Endothelial cell (in vitro differentiated cells): ENCODE measurements at places on chromosomes 11 and 22. TPM values are rescaled to one million over a fixed set of nuclear protein-coding genes. Genes with fewer than 3 reads are reported as not detected.
A peak's percentile ranks its signal among the peaks of the same experiment; 100 is the strongest.

DNA sequence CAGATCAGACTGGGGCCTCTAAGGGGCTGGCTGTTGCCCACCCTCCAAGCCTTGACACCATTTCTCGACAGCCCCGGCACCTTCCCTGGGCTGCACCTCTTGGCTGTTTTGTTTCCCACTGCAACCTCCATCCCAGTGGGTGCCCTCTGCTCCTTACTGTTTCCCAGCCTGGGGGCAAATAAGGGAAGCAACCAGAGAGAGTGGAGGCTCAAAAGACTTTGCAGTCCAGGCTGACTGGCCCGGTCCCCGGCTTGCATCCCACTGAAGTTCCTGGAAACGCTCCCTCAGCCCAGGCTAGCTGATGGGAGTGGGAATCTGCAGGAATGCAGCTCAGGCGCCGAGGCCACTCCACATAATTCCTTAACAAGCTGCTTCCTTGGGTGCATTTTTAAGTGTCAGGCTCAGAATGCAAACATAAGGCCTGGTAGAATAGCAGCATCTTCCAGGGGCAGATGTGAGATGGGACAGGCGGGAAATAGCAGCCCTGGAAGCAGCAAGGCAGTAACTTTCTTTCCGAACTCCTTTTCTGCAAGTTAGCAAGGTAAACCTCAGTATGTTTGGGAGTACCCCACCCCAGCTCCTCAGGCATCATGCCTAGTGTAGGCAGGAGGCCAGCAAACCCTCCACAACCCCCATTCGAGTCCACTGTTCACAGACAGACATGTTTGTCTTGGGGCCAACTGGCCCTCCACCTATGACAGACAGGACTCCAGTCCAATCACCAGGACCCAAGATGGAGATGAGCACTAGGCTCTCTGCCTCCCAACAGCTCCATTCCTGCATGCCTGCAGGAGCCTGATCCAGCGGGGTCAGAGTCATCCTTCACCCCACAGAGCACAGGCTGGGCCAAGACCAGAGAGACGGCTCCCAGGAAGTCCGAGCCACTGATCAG is 39.3 kb downstream of the RPL27A start:
- no peak for DNase-seq
- no peak overlapping the region for H3K4me3 ChIP-seq
- H3K27me3 ChIP-seq, result peaks cover 7% of the 10 kb centered on the region
- peak overlapping the region; percentile 70 for H3K27ac ChIP-seq
- H3K4me1 ChIP-seq, result peaks cover 77% of the 10 kb centered on the region
- peaks cover 11% of the 10 kb centered on the region for H3K36me3 ChIP-seq

DNA sequence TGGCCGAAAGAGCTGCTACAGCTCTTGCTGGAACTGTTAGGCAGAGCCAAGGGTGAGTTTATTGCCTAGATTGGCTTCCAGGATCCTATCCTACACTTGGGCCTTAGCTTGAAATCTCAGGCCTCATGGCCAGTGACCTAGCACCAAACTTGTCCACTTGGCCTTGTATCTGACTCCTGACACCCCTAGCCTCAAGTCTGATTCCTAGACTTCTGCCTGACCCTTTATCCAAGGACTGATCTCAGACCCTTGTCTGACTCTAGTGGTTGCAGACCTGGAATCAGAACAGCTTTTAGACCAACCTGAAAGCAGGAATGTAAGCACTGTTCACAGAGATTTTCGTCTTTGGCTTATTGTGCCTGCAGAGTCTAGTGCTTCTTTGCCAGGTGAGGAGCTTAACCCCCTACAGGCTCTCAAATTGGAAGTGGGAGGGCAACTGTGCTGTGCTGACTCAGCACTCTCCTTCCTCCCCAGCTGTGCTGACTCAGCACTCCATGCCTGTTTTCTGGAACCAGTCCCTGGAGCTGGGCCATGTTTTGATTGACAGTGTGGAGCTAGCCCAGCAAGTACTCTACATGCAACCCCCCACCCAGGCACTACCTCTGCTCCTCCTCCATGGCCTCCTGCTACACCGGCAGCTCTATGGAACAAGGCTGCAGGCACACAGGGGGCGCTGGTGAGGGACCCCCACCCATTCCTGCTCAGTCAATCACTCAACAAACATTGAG is 35.1 kb downstream of the RRP8 start:
- H3K27ac ChIP-seq, result no peak overlapping the region
- DNase-seq, result no peak
- H3K36me3 ChIP-seq, result peaks cover 13% of the 10 kb centered on the region
- H3K27me3 ChIP-seq, result peaks cover 11% of the 10 kb centered on the region
- H3K4me3 ChIP-seq, result no peak overlapping the region

The STK33 gene
- total RNA-seq, result 17.9 TPM

DNA sequence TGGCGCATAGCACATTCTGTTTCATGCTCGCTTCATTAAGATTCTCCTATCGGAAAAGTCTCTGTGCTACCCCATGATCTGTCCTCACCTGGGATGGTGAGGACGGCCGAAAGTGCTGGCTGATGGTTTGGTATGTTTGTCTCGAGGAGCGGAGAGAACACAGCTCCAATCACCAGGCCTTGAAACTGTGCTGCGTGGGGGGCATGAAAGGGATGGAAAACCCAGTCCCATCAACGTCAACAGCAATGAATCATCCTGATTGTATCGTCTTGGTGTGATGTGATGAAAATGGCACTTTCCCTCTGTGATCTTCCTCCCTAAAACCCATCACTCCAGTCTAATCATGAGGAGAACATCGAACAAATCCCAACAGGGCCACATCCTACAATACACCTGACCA is 8.4 kb downstream of the FXYD6 start:
- no peak overlapping the region for H3K27ac ChIP-seq
- peaks cover 2% of the 10 kb centered on the region for H3K4me1 ChIP-seq
- DNase-seq, result no peak
- no peaks in the 10 kb centered on the region for H3K36me3 ChIP-seq
- H3K4me3 ChIP-seq, result no peak overlapping the region

The SSH3 gene
- total RNA-seq, result 7.3 TPM

The SCGB2A2 gene
- not detected for total RNA-seq

The CRYBB3 gene
- total RNA-seq, result 0.97 TPM

GRCh38 chr22:22520667-22521602 is 865 bp upstream of the ZNF280A start:
- no peak overlapping the region for H3K4me3 ChIP-seq
- no peaks in the 10 kb centered on the region for H3K27me3 ChIP-seq
- no peaks in the 10 kb centered on the region for H3K36me3 ChIP-seq
- DNase-seq, result no peak

The OR52A1 gene
- total RNA-seq, result 0.03 TPM
